ENCODE measurements at places on chromosomes 12 and 14. TPM values are rescaled to one million over a fixed set of nuclear protein-coding genes. Genes with fewer than 3 reads are reported as not detected.

- no peak for DNase-seq
These were observed 17.1 kb upstream of the NTS start for GRCh38 chr12:85856966-85857365.

DNA sequence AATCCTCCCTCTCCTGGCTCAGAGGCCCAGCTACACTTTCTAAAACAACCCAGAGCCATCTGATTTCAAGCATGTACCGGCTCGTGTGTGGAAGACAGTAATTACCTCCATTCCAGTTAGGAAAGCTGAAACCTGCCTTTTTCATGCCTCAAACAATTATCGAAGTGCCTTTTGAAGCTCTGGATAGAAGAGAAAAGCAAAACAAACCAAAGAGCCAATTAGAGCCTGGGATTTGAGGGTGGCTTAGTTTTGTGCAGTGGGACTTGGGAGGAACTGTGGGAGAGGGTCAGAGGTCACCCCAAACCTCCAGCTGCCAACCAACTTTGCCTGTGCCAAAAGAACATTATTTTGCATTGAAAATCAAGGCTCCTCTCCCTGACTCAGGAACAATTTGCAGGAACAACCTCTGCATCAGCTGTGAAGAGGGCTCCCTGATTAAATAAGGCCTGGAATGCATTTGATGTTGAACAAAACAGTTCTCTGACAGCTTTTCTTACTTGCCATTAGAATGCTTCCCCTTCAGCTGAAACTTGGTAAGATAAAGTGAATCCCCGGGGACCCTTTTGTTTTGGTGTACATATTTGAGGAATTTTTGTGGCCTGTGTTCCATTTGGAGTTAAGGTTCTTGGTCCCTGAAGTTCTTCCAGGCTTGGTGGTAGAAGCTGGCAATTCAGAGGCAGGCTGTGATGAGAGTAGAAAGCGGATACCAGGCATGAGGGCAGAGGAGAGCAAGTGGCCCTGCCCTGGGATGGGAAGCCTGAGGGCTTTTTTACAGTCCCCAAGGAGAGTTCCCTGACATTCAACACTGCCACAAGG, 270.1 kb downstream of the ZFP36L1 start:
- DNase-seq: no peak

- no peak for DNase-seq
These were observed 2.8 kb downstream of the PHB2 start for GRCh38 chr12:6967651-6968100.

- DNase-seq: no peak
These were observed 22.3 kb upstream of the MGP start for GRCh38 chr12:14907953-14908352.

- DNase-seq: no peak
These were observed 5.1 kb downstream of the TMEM179 start for GRCh38 chr14:104599446-104599845.

DNA sequence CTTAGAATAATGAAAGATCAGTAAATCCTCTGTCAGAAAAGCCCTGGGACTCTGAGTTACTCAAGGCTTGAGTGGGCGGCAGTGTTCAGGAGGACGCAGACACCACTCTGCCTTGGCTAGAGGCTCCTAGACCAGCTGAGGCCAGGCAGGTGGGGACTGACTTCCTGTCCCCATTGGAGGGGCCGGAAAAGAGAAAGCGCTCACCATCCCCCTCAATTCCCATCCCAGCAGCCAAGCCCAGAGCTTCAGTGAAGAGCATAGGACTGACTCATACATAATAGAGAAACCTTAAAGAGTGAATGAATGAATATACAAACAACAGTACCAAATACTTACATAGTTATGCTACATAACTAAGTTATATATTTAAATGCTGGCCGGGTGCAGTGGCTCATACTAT, 62.0 kb downstream of the PLEKHG7 start:
- no peak for DNase-seq

DNA sequence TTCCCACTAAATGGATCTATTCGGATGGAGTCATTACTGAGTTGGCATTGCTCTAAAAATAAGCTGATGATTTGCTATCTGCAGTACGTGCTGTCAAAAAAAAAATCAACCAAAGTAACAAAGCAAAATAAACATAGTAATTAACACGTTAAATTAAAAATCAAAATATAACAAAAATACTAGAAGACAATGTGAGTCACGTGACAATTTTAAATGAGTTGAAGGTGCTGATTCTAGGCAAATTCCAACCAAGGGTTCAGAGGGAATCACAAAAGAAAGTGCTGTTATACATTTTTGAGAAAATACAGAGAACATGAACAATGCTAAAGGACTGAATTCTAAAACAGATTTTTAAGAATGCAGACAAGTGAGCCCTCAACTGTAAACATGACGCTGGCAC, 45.2 kb upstream of the IFNG-AS1 start:
- no peak for DNase-seq

DNA sequence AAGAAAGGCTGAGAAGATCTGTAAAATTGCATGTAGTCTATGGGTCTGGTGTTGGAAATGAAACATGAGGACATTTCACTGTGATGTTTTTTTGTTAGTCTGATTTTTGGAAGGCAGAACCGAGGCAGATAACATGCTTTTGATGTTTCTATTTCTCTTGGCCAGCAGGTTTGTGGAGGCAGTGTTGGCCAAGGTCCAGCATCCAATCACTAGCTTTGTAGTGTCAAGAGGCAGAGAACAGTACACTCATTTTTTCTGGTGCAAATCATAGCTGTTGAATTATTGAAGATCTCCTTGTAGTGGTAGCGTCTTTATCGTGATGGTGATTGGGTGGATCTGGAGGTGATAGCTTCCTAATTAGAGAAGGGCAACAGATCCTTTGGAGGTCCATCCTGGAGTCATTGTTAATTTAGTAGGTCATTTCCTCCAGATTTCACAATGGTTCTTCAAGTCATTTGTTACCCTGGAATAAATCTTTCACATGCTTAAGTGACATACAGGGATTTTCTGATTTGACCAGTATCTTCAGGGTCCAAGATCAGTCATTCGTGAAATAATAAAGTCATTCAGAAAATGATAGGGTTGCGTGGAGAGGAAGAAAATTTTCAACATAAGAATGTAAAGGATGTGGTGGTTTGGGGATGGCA, 252.4 kb upstream of the CPNE8 start:
- DNase-seq: no peak

DNA sequence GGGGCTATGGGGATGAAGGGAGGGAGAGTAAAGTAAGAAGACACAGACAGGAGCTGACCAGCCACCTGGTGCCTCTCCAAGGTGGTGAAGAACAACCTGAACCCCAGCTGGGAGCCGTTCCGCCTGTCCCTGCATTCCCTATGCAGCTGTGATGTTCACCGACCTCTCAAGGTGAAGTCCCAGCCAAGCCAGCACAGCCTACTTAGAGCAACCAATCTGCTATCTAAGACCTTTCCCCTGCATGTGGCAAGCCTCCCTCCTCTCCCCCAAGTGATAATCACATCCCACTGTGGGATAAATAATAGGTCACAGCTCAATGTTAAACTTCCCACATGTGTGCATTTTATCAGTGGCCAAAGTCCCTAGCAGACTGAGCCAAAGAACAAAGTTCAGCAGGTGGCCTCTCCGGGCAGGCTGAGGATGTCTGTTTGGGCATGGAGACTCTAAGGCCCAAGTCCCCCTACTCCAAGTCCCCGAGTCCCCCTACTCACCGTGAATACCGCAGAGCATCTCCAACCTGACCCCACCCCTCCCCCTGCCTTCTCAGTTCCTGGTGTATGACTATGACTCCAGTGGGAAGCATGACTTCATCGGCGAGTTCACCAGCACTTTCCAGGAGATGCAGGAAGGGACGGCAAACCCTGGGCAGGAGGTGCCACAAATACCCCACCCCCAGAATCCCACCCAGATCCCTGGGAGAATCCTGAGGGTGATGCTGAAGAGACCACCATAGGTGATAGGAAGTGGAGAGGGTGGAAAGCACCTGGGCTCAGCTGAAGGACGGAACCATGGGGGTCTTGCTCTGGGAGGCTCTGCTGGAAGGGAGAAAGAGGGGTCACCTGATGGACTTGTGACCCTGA, 3.5 kb downstream of the CPNE6 start:
- no peak for DNase-seq

DNA sequence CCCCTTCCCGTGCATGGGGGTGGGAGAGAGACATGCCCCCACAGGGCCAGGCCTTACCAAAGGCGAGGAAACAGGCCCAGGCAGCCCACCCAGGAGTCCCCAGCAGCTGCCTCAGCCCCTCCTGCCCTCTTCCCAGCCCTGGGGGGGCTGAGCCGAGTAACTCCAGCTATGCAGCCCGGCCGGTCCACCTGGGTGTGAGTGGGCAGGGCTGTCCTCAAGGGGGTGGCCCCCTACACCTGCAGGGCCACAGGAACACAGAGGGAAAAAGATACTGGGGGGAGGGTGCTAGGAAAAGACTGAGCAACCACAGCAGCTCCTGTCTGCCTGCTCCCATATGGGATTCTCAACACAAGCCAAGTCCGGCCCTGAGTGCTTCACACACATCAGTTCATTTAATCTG, 7.6 kb downstream of the FIGNL2 start:
- no peak for DNase-seq

DNA sequence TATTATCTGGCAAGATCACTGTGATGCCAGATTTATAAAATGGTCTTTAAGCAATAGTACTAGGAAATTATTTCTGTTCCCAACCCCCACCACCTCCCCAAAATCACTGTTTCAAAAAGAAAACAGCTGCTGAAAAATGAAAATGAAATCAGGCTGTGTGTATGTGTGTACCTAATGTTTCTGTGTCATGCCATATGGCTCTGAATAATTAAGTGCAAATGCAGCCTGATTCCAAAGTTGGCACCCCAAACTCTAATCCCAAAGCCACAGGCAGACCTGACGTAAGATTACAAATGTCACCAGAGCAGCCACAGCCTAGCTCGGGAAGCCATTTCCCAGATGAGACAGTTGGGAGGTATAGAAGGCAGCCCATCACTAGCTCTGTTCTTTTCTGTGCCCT, 175.5 kb downstream of the MED13L start:
- DNase-seq: no peak

GRCh38 chr12:109810954-109811623, 22.1 kb downstream of the TRPV4 start:
- DNase-seq: no peak

GRCh38 chr14:66507181-66507721, 696 bp upstream of the GPHN start:
- no peak for DNase-seq

GRCh38 chr12:9975614-9976013, 4.4 kb downstream of the CLEC12A start:
- no peak for DNase-seq

- no peak for DNase-seq
These were observed 49.0 kb downstream of the SLC8B1 start for GRCh38 chr12:113285679-113286610.

GRCh38 chr14:87094913-87095312, 898.1 kb downstream of the GALC start:
- no peak for DNase-seq

- no peak for DNase-seq
These were observed 107.1 kb downstream of the LGMN start for GRCh38 chr14:92641306-92641705.

GRCh38 chr14:55562135-55562534, 17.9 kb upstream of the KTN1 start:
- DNase-seq: no peak

GRCh38 chr14:78016532-78016931, 153.6 kb upstream of the NRXN3 start:
- DNase-seq: no peak

- DNase-seq: no peak
These were observed 131.7 kb upstream of the ATP2B1 start for GRCh38 chr12:89840162-89840922.

DNA sequence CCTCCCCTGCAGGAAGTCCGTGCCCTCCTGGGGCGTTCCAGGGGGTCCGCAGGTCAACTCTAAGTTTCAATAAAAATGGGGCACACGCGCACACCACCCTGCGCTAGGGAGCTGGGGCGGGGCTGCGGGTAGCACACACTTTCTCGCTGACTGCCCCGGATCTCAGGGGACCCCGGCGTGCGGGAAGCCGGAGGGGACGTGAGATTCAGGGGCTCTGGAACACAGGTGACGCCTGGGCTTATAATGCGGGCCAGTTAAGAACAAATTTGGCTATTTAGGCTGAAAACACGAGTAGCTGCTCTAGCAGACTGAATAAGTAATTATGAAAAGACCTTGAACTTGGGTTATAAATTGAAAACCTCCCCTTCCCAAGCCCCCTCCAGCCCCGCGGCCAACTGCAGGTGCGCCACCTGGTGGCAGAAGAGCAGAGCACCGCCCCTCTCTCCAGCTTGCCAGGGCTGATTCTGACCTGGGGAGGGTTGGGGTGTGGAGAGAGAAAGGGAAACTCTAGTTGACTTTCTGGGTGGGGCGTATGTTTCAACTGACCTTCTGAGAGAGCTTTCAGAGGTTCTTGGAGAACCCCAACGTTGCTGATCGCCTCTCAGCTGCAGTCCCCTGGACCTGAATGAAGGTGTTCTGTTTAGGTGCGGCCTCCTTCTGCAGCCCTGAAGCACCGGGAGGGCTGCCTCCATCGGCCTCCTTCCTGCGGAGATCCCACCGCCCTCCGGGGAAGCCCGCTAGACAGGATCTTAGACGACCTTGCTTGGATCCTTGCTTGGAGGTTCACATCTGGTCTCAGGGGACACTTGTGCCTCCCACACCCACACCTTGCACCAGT, 118.4 kb upstream of the EVL start:
- DNase-seq: peak; percentile 40

DNA sequence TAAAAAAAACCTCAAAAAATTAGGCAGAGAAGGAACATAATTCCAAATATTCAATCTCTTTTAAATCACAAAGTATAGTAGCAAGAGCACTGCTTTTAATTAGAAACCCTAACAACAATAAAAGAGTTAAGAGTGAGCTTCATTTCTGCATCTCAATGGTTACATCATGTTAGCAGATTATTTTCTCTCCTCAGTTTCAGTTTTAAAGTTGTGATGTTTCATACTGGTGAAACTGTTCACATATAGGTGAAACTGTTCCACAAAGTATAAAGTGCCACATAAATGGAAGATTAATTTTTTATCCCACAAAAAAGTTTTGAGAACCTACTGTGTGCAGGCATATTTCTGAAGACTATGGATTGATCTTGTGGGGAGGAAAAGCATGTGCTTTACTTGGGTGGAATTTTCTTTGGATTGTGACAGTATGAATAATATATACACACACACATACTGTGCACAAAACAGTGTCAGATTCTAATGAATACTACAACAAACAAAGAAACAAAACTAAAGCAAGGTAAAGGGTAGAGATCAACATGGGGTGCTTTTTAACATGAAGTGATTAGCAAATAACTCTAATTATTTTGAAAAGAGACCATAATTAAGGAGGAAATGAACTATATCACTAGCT, 17.1 kb downstream of the LUM start:
- no peak for DNase-seq

GRCh38 chr12:105887131-105887530, 251.6 kb downstream of the NUAK1 start:
- DNase-seq: no peak

Gene NANOG
- polyA plus RNA-seq: not detected

Gene DENND5B
- 34.8 TPM for polyA plus RNA-seq

Gene ST8SIA1
- polyA plus RNA-seq: not detected

Gene WSB2
- 8.9 TPM for polyA plus RNA-seq

Gene DPF3
- polyA plus RNA-seq: 5.0 TPM

Gene AQP6
- not detected for polyA plus RNA-seq

Gene DEPDC4
- polyA plus RNA-seq: not detected

Gene KRT72
- polyA plus RNA-seq: not detected

Gene KRR1
- polyA plus RNA-seq: 68.7 TPM

Gene RAB35
- 12.6 TPM for polyA plus RNA-seq

Gene APOF
- not detected for polyA plus RNA-seq

All from naive B cell (primary cell).